ENCODE measurements at places on chromosomes 2 and 18.

- DNase-seq = no peak
Measured at GRCh38 chr18:58953627-58954026, 89.0 kb downstream of the ZNF532 start.

DNA sequence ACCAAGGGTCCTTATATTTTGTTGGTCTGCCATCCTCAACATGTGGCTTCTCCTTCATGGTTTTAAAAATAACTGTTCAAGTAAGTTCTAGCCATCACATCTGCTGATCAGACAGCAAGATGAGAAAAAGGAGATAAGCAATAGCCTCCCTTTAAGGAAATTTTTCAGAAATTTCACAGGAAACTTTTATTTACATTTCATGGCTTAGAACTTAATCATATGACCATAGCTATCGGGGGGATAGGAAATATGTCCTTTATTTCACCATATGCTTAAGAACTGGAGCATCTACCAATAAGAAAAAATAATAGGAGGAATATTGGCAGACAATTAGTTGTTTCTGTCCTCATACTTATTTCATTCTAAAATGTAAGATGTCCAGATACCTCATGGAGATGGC lies 16.2 kb downstream of the ATF2 start:
- DNase-seq = no peak

GRCh38 chr2:109669731-109670130 lies 55.6 kb downstream of the SOWAHC start:
- no peak for DNase-seq

DNA sequence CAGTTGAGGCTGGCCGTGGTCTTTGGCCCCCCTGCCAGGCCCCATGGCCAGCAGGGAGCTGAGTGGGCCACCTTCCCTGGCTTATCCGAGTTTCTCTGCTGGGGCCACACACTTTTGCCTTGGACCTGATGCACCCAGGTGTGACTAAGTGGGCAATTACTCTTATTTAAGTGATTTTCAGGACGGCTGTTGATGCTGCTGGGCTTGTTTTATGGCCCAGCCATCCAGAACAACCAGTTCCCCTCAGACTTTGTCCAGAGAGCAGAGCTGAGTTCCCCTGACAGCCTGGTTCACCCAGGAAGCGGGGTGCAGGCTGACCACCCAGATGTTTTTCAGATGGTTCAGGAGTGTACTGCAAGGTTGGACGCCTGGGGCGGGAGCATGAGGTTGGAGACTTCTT lies 68.8 kb downstream of the GLI2 start:
- no peak for DNase-seq

- no peak for DNase-seq
Measured at GRCh38 chr18:25033747-25034471, 318.1 kb downstream of the ZNF521 start.

GRCh38 chr18:76486038-76486437 lies 9.0 kb downstream of the ZNF516 start:
- no peak for DNase-seq

DNA sequence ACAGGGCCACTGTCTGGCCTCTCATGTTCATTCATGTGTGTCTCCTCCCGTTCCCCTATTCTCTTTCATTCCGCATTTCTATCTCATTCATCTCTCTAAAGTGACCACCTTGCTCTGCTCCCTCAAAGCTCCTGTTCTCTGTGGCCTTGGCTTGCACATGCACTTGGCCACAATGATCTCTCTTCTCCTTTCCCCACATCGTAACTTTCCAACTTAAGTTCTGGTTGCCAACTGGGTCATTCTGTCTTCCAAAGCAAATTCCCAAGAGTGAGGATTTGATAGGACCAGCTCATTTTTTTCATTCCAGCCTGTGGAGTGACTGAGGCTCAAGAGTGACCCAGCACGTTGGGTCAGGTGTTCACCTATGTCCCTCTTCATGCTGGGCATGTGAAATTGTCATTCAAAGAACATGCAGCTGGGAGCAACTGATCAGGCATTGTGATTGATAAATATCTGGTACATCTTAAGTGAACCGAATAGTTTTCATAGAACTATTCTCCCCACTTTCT lies 14.3 kb upstream of the ITGA6 start:
- no peak for DNase-seq

DNA sequence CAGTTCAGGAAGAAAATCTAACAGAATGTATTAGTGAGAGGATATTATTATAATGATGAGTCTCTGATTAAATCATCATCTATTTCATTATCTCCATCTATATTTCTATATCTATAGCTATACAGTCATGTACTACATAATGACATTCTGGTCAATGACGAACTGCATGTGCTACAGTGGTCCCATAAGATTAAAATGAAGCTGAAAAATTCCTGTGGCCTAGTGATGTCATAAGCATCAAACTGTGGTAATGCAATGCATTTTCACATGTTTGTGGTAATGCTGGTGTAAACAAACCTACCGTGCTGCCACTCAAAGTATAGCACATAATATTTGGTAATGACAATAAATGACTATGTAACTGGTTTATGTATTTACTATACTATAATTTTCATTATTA lies 1127.9 kb upstream of the CHAC2 start:
- no peak for DNase-seq

GRCh38 chr2:223036790-223037444 lies 15.1 kb upstream of the KCNE4 start:
- DNase-seq = no peak

- DNase-seq = no peak
Measured at GRCh38 chr2:84732897-84733778, 147.7 kb downstream of the TRABD2A start.

DNA sequence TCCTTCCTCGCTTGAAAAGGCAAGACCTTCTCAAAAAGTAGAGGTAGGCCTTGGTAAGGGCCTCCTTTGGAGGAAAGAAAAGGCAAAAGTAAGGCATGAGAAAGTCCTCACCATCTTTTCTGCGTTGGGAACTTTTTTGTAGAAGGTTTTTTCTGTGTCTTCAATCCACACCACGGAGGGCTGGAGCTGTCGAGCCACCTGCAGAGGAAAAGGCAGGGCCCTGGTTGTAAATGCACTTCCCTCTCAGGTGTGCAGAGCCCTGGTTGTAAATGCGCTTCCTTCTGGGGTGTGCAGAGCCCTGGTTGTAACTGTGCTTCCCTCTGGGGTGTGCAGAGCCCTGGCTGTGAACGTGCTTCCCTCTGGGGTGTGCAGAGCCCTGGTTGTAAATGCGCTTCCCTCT lies 80.2 kb upstream of the ASB18 start:
- DNase-seq = no peak

- no peak for DNase-seq
Measured at GRCh38 chr2:125961739-125962138, 694.2 kb upstream of the GYPC start.

DNA sequence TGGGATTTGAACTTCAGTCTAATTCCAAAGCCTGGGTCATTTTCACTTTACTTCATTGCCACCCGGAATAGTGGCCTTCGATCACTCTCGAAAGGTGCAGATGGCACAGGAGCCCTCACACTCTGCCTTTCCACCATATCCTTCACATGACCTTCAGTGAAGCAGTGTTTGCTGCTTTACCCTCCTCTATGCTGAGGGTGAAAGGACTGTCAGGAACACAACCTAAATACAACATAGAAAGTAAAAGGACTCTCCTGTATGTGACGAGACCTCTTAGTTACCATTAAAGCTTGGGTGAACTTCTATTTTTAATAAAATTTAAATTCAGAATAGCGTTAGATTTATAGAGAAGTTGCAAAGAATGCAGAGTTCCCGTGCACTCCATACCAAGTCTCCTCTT lies 148.5 kb downstream of the TANC1 start:
- no peak for DNase-seq

DNA sequence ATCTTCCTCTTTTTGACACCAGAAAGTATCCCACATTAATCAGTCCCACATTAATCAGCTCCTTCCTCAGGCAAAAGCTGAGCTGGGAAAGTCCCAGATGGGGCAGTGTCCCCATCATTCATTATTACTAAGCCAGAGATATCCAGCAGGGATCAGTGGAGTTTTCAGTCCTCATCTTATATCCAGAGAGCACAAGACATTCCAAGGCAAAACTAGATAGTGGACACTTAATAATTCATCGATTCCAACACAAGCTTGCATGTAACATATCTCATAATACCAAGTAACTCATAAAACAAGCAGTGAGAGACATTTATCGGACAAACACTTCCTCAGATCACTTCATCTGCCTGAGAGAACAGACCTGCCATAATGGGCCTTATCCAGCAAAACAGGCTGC lies 53.1 kb downstream of the MCFD2 start:
- no peak for DNase-seq

GRCh38 chr2:232320443-232320803 lies 58.1 kb upstream of the ALPP start:
- DNase-seq = no peak

DNA sequence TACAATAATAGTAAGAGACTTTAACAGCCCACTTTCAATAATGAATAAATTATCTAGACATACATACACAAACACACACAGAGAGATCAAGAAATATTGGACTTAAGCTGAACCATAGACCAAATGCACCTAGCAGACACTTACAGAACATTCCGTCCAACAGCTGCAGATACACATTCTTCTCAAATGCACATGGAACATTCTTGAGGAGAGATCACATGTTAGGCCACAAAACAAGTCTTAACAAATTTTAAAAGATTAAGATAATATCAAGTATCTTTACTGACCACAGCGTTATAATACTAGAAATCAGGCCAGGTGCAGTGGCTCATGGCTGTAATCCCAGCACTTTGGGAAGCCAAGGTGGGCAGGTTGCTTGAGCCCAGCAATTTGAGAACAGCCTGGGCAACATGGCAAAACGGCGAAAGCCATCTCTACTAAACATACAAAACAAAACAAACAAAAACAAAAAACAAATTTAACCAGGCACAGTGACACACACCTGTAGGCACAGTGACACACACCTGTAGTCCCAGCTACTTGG lies 7.4 kb downstream of the CERKL start:
- no peak for DNase-seq

- no peak for DNase-seq
Measured at GRCh38 chr2:217876253-217876570, 126.6 kb downstream of the TNS1 start.

GRCh38 chr2:138030459-138030858 lies 66.2 kb downstream of the HNMT start:
- no peak for DNase-seq

DNA sequence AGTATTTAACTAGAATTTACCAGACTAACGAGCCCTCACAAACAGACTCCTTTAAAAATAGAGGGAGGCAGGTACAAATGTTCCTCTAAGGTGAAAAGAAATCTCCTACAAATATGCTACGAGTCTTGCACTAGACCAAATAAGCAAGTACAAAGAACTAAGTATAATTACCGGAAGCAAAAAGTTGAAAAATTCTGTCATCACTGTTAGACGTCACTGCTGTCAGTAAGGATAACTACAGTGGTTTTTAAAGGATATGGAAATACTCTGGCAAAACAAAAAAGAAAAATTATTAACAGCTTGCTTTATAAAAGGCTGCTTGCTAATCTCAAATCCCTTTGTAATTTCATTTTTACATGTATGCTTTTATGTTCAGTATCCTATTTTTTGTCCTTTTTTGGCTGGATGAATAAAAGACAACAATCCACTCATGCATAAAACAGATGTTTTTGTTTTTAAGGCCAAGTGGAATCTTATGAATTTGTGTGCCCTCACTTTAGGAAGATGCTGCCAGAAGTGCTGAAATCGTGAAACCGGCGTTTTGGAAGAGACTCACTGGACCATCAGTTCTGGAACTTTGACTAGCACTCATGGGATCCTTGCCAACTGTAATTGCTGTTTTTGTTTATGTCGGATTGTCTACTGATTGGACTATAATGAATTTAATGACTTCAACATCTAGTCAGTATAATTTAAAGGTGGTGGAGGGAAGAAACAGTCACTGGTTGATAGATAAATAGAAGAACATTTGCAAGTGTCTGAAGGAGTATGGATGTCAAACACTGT lies 6.7 kb downstream of the ZNF521 start:
- no peak for DNase-seq

GRCh38 chr2:128638341-128639119 lies 319.9 kb upstream of the HS6ST1 start:
- DNase-seq = no peak

DNA sequence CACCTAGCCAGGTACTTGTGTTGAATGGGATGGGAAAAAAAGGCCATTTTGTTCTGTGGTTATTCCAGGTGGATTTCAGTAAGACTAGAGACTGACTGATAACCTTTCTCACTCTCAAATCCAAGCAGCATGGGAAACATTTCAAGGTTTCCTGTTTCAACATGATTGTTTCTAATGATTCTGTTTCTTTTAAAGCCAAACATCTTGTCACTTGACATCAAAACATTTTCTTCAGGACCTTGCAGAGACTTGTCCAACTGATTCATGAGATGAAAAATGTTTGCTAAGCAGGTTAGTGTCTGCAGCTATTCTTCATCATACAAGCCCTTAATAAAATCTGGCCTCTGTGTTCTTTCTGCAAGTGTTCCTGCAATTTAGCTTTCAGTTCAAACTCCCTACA lies 456.5 kb upstream of the CWC22 start:
- DNase-seq = no peak

DNA sequence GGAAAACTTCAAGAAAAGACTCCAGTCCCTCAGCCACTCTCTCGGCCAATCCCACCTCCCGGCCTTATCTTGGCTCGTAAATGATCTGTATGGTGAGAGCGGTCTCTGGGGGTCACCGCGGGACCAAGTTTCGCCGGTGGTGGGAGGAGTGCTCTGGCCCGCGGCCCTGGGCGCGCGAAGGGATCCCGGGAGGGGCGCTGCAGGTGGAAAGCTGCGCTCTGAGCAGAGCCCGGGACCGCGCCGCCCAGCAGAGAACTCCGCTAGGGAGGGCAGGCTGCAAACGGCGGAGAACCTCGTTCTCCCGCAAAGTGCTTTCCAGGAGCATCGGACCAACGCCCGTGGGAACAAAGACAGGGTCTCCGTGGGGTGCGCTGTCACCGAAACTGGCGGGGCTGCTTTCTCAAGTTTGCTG lies 622 bp downstream of the LRP2 start:
- no peak for DNase-seq

GRCh38 chr18:9016633-9017166 lies 85.8 kb upstream of the NDUFV2 start:
- no peak for DNase-seq

GRCh38 chr18:32036506-32037180 lies 18.0 kb downstream of the RNF125 start:
- peak; percentile 71 for DNase-seq

GRCh38 chr18:33128581-33128980 lies 311.9 kb downstream of the CCDC178 start:
- DNase-seq = no peak

- no peak for DNase-seq
Measured at GRCh38 chr2:219706823-219707281, 79.4 kb downstream of the SLC4A3 start.

GRCh38 chr2:38492042-38492615 lies 110.6 kb downstream of the HNRNPLL start:
- DNase-seq = no peak

DNA sequence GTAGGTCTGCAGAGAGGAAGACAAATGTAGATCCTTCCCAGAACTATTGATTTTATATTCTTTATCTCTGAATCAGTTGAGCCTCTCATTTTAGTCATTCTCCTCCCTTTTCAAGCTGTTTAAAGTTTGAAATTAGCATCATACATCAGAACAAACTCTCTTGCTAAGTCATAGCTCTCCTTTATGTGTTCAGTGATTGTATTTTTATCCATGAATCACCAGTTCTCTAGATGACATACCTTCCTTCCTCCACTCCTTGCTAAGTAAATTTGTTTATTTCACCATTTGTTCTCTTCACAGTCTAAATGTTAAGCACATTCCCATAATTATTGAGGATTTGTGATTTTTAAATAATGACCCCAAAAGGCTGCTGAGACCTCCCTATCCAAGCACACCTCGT lies 63.5 kb upstream of the RAPGEF4 start:
- DNase-seq = no peak
